Colonic mucosa (tissue), 4 donors: ENCODE measurements at places on chromosomes 3 and 15.

DNA sequence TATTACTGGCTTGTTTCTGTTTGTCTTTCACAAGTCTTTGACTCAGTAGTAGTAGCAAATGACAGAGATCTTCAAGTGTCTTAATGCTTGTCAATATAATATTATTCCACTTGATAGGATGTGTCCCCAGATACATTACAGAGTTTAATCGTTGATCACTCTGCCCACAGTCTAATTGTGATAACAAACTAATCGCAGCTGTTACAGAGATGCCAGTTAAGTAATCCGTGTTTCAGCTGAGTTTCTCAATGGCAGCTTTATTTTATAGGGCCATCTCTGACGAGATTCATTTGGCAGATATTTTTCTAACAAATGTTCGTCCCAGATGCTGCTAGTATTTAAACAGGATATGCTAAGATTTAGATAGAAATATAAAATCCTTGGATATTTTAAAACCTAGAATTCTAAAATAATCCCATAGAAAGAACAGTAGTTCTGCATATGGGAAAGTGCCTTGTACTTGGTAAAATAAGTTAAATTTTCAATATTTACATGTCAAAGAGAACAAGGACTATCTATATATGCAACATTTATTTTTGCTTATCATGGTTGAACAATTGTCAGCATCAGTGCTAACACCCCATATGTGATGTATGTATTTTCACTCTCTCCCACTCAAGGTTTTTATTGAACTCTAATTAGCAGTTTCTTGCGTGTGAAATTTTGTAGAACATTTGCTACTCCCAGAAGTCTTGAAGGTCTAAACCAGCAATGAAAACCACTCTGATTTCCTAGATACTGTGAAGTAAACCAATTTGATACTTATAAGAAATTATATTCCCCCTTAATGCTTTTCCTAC lies 185.5 kb downstream of the MBNL1 start:
- DNase-seq: no peak

- no peak for DNase-seq
Observed at GRCh38 chr15:70262591-70263274, 165.0 kb upstream of the TLE3 start.

DNA sequence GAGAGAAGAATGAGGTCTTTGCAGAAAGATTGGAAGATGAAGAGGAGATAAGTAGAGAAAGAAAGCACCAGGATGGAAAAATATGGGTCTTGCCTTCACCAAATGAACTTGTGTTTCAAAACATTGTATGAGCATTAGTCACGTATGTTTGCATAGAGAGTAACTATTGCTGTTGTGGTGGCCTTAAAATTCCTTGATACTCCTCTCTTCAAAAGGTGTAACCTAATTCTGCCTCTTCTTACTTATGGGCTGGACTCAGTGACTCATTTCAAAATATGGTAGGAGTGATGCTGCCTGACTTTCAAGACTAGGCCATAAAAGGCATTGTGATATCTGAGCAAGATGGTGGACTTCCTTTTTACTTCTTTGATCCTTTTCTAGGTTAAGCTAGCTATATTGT lies 228.7 kb upstream of the ZNF385D start:
- no peak for DNase-seq

DNA sequence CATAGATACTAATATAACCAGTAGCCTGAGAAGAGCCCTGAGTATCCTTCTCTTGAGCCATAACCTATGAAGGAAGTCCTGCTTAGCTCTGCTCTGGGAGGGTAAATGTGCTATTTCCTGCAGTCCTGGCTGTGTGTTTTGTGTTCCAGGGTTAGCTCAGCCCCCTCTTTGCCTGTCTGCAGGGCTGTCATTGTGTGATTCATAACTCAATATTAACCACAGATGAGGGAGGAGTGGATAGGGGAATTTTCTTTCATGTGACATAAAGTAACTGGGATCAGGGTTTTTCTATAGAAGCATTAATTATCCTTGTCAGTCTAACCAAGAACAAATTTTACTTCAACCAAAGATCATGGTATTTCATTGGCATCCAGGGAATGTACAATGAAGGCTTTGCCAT lies 183.3 kb upstream of the ZBTB20 start:
- no peak for DNase-seq

DNA sequence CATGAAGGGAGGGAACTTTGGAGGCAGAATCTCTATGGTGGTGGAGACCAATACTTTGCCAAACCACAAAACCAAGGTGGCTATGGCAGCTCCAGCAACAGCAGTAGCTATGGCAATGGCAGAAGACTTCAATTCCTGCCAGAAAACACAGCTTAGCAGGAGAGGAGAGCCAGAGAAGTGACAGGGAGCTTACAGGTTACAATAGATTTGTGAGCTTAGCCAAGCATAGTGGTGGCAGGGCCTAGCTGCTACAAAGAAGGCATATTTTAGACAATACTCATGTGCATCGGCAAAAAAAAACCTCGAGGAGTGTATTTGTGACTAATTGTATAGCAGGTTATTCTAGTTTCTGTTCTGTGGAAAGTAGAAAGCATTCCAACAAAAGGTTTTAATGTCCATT lies 6.4 kb upstream of the CSTA start:
- no peak for DNase-seq

- no peak for DNase-seq
Observed at GRCh38 chr3:151226088-151226563, 23.1 kb upstream of the GPR171 start.

GRCh38 chr3:100316641-100317069 lies 17.9 kb upstream of the NIT2 start:
- peak; percentile 40 for DNase-seq

DNA sequence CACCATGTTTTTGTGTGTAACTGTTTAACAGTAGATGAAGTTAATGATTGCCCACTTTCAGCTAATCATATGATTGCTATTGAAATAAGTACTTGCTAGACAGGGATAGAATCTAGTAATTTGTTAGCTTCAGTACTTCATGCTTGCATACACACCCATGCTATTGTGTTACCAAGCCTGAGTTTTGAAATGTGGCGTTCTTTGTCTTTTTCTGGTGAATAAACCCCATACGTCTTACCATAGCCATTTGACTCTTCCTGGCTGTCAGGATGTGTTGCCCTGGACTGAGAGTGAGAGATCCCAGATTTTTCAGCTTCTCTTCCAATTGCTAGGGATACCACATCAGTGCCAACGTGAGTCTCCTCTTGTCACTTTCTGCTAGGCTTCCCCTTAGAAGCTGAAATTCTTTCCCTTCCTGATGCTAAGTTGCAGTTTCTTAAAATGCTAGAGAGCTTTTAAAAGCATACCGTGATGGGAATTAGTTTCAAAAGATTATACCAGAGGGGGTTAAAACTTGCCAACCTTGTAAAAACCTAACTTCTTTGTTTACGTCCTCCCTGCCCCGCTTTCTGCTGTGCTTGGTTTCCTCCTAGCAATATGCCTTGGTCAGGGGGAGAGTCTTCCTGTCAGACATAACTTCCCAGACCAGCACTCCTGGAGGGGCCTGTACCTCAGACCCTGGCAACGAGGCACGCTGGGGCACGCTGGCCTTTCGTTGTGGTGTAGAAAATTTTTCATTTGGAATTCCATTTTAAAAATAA lies 62.9 kb upstream of the ULK4 start:
- no peak for DNase-seq

GRCh38 chr3:160312014-160312624 lies 86.9 kb downstream of the C3orf80 start:
- DNase-seq: no peak

DNA sequence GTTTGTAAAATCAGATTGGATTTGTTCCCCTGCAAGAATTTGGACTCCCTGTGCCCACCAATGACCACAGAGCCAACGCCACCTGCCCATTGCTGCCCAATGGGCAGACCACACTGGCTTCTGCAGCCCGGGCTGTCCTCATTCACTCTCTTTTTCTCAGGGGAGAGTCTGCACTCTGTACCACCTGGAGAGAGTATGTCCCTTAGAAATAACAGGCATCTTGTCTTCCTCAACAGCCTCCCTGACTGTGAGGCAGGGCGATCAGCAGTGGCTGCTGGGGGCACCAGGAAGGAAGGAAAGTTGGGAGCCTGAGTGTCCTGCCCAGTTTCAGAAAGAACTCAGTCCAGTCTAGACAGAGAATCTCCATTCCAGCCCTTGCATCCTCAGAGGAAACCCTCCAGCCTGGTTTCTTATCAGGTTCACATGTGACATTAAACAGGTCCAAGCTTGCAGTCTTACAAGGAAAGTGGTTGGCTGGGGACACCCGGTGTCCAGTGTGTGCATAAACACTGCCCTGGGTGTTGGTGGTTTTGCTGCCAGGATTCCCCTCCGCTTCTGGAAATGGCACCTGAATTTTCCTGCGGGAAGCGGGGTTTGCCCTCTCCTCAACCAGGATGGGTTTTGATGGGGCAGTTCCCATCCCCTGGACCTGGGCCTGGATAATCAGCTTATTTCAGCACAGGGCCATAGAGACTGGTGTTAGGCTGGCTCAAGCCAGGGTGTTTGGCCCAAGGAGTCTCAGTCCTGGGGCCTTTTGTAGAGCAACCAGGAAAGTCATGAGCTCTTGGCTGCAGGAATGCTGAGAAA lies 37.2 kb downstream of the SSUH2 start:
- DNase-seq: no peak

GRCh38 chr3:48202632-48203031 lies 14.4 kb upstream of the CDC25A start:
- no peak for DNase-seq

DNA sequence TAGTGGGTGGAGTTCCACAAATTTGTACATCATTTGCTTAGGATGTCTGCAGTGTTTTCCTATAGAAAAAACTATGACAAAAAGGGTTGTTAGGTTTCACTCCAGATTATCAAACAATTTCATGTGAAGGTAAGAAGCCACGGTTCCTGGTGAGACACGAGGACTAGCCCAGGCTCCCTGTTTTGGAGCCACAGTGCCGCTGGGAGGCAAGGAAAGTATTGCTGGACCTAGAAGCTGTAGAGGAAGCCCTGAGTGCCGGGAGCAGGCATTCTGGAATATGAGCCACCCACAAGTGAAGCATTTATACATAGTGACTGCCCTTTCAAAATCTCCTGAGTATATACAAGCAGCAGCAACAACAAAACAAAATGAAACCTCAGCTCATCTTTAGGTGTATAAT lies 142.0 kb downstream of the GABRB3 start:
- DNase-seq: no peak

DNA sequence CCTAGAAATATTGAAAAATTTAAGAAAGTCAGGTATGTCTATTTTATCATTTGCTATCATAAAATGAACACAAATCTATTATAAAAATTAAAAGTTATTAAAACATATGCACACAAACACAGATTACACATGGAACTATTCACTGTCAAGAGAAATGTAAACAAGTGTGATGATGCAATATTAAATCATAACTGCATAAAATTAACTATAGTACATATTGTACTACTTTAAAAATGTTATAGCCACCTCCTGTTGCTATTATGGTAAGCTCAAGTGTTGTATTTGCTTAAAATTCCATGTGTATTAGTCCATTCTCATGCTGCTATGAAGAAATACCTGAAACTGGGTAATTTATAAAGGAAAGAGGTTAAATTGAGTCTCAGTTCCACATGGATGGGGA lies 54.7 kb upstream of the CMC1 start:
- DNase-seq: no peak

- DNase-seq: no peak
Observed at GRCh38 chr15:42619656-42620371, 44.4 kb downstream of the STARD9 start.

DNA sequence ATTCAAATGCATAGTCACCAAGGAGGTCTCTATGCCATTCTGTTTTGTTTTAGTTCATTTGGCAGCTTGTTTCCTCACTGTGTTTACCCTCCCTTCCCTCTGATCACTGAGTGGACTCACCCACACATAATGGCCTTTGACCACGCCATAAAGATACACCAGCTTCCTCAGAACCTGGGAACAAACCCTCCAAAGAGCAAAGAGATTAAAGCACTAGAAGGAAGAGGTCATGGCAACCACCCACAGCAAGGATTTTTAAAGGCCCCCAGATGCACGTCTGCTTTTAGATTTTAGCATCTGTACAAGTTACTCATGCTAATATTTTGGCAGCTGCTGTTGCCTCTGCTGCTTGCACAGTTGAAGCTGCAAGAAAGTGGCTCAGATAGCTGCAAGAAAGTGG lies 47.9 kb upstream of the CADPS start:
- DNase-seq: peak; percentile 67

- no peak for DNase-seq
Observed at GRCh38 chr15:73602446-73602843, 30.7 kb downstream of the NPTN start.

DNA sequence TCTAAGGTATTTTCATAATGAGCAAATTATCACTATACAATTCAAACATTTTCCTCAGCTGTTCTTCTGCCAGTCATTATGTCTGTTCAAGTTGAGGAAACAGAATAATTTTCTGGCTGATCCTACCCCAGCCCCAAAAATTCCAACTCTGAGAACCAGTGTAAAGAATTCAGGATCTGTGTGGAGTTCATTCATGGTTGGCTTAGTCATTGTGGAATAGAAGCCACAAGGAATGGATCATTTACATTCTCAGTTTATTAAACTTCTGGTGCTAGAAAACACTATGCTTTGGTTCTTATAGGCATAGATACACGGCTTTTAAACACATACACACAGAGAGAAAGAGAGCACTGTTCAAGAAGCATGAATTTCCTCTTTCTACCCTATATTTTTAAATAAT lies 134.6 kb downstream of the CMSS1 start:
- DNase-seq: no peak

- no peak for DNase-seq
Observed at GRCh38 chr15:96414875-96415274, 84.4 kb downstream of the NR2F2 start.

- DNase-seq: no peak
Observed at GRCh38 chr3:18738393-18739098, 313.4 kb upstream of the SATB1 start.

GRCh38 chr15:27660676-27661075 lies 438.4 kb downstream of the OCA2 start:
- no peak for DNase-seq

DNA sequence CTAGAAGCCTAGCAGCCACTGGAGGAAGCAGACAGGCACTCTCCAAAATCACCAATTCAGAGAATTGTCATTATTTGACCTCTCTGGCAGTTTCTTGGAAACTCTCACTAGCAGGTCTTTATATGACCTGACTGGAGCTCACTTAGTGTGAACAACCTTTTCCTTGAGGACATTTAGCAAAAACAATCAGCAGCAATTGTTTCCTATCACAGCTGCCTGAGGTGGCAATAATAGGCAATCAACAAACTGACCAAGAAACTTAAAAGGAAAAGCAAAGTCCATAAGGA lies 162.4 kb upstream of the STT3B start:
- no peak for DNase-seq

DNA sequence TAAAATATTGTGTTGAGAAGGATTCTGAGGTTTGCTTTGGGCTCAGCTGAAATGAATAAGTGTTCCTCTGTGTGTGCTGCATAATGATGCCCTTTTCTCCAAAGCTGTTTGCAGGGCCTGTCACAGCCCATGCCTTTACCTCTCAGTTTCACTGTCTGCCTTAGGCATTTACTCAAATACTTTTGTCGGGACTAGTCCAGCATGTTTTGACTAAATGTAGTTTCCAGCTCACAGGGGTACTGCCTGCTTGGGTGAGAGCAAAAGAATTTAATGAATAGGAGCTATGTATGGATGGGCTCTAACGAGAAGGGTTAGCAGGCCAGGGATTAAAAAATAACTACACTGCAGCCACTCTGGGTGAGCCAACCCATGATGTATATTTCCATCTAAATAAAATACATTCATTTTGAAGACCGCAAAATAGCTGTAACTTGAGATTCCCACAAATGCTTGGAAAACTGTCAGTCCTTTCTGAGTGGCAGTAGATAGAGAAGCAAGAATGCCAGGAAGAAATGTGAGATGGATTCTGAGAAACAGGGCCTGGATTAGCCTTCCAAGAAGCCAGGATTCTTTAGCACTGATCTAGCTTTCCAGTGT lies 549.2 kb upstream of the TBL1XR1 start:
- DNase-seq: no peak

GRCh38 chr3:173599673-173600072 lies 202.1 kb downstream of the NLGN1 start:
- DNase-seq: no peak
